ENCODE measurements at places on chromosomes 3 and 15. TPM values are rescaled to one million over a fixed set of nuclear protein-coding genes. Genes with fewer than 3 reads are reported as not detected.
A peak's percentile ranks its signal among the peaks of the same experiment; 100 is the strongest.

GRCh38 chr3:187770224-187770623, 25.0 kb upstream of the BCL6 start:
- DNase-seq: no peak

- no peak for DNase-seq
Measured at GRCh38 chr3:16848007-16848406, 36.7 kb upstream of the PLCL2 start.

DNA sequence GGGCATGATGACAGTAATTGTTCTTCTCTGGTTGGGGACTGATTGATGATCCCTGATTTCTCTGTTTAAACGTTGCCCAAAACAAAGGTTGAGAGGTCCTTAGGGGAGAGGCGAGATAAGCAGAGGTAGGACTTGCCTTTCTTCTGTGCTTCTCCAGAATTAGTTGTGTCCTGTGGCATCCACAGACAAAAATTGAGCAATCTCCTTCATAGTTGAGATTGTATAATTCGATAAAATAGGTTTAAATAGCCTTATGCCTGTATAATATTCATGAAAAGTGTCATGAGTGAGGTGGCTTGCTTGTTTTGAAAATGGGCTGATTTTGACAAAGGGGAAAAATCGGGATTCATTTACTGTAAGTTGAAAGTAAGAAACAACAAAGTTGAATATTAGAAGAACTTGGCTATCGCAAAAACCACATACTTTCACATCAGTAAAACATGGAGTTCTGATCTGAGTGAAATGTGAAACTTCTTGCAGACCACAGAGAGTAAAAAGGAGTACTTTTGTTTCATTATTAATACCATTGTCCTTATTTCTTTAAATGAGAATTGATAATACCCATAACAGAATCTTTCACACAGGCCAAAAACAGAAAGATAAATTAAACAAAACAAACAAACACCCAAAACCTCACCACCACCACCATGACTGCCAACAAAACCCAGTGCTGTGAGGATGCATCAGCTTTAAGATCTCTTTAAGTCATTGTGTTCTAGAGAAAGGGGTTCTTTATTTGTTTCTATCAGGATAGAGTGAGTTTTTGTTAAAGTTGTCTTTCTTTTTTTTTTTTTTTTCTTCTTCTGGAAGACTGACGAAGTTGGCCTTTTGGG, 155.7 kb downstream of the LPP start:
- no peak for DNase-seq

DNA sequence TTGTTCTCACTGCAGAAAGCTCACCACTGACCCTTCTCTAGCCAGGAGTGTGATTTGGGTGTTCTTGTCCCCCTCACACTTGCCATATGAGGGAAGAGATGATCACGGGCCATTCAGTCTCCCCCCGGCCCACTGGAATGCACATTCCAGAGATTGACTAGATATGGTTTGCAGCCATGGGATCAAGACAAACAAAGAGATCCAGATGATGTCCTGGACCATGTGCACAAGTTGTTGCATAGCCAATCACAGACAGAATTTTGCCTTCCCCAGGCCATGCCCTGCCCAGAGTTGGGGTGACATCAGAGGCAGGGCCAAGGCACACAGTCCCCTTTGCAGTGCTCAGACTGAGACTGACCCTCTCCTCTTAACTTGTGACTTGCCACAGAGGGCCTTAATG, 14.8 kb downstream of the MUC13 start:
- no peak for DNase-seq

The ROPN1B gene
- total RNA-seq: 4.6 TPM

- DNase-seq: peak; percentile 66
Measured at GRCh38 chr15:50113992-50114780, 4.8 kb downstream of the ATP8B4 start.

The FBLN2 gene
- 69.7 TPM for total RNA-seq

Data from Right ventricle myocardium superior (tissue), 1 donor.